ENCODE measurements at places on chromosomes 12 and 14.

DNA sequence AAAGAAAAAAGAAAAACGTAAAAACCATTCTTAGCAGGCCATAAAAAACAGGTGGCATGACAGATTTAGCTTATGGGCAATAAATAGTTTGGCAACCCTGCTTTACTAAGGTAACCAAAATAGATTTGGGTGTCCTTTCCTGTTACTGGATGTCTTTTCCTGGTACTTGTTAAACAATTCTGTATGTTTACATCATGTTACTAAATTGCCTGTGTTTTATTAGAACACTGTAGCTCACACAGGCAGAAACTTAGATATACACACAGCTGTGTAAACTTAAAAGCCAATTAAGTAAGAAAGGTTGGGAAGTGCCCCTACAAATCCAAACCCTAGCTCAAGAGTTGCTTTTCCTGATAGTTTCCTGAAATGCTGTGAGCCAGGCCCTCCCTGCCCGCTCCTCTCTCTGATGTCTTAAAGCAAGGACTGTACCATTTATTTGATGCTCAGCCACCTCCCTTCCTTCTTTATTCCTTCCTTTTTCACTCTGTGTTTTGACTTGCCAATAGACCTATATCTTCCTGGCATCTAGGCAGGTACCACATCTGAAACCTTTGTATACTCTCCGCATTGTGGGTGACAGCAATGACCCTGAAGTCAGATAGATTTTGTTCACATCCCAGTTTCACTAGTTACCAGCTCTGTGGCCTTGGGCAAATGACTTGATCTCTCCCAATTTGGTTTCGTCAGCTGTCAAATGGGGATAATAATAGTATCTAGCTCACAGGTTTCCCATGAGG, 3.7 kb upstream of the CAMKK2 start:
- no peak for DNase-seq

GRCh38 chr12:19411234-19412204, 27.8 kb upstream of the AEBP2 start:
- DNase-seq = no peak

DNA sequence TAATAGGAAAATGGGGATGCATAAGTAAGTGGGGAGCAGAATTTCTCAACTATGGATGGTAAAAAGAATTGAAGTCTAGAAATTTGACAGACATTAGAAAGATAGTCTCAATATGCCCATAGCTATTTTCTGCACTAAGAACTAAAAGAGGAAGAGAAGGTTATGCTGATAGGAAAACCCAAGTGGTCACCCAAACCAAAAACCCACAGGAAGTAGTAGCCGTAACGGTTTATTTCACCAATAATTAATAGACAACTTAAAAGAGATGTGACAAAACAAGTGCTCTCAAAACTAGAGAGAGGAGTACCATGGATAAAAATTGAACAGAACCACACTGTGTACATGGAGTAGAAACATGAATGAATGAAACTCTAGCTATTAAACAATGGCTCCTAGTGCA, 295.4 kb downstream of the FSCB start:
- DNase-seq = no peak

DNA sequence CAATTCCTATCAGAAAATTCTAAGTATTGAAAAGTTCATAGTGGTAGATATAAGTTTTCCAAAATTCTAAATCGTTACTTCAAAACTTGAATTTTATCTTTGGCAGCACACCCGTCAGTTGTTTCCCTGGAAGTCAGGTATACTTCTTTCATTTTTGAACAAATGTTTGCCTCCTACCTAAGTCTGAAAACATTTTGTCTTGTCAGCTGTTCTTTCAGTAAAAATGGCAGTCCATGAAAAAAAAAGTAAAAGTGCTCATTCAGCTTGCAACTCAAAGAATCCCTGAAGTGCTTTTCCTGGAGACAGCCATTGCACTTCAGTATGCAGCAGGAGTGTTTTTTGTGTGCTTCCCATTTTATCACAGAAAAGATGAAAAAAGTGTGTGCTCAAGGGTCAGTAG, 130.1 kb upstream of the NEDD1 start:
- DNase-seq = no peak
